ENCODE measurements at places on chromosomes 5 and 9.

DNA sequence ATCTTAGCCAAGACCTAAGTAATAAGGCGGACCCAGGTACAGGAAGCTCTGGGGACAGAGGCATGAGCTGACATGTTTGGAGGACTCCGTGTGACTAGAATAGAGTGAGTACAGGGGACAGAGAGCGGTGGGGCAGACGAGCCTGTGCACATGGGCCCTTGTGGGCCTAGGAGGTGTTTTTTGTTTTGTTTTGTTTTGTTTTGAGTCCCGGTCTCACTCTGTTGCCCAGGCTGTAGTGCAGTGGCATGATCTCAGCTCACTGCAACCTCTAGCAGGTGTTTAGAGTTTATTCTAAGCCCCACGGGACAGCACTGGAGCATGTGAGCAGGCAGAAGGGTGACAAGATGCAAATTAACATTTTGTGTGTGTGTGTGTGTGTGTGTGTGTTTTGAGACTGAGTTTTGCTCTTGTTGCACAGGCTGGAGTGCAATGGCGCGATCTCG, 3.1 kb upstream of the EEIG1 start:
- DNase-seq: peak; percentile 19

- DNase-seq: no peak
Observed at GRCh38 chr9:84567805-84568204, 101.7 kb upstream of the NTRK2 start.

GRCh38 chr5:75847561-75848021, 130.4 kb upstream of the POC5 start:
- no peak for DNase-seq

DNA sequence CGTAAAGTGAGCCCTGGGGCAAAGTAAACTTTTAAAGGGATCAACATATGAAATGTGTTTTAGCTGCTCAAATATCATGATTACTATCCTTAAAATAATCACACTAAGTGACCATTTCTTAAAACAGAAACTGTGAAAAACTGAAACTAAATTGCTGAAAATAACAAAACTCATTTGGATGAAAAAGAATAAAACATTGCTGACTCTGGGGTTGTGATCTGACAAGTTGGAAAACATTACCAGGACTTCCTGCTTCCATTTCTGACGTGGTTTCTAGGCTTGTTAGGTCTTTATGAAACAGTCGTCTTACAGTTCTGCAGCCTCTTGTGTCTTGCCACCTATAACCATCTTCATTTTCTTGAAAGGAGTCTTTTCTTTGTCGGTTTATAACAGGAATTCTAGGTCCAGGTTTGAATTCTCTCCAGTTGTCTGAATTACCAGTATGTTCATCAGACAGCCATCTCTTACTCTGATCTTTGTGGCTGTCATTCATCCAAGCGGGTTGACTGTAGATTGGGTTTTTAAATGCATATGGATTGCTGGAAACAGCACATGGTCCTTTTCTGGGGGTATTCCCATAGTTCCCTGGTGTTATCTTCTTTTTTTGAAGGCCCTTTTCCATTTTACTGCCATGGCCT, 1.7 kb downstream of the TUT7 start:
- DNase-seq: no peak

- DNase-seq: no peak
Observed at GRCh38 chr9:131259916-131260597, 16.3 kb downstream of the FAM78A start.

DNA sequence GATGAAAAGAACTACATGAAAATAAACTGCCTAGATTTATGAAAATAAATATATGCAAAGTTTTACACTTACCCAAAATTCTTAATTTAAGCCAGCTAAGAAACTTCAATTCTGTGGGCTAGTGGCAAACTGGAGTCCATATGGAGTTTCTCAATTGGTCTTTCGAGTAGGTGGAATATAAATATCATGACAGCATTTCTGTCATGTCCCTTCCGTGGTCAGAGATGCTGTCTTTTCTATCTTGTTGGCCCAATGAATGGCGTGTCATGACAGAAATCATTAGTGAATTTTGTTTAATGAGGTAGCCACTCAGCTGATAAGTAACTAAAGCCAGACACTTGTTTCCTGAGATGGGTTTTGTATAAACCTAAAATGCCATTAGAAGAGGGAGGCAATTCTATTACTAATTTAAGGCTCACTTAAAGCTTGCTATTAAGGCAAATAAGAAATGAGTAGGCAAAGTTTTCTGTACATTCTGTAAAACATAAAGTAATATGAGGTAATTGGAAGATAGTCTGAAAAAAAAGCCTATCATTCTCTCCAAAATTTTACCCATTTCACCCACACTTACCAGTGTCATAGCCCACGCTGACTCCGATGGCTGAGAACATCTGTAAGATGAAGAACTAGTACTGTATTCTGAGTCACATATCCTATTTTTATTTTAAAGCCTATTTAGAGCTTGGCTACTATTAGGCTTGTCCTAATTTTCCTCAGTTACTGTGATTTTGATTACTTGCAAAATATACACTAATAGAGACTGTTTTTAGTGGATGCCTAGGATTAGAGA, 419.3 kb upstream of the MEF2C start:
- DNase-seq: no peak

GRCh38 chr5:107372723-107373450, 297.9 kb downstream of the EFNA5 start:
- DNase-seq: no peak

GRCh38 chr5:16179511-16179935, at the start of gene MARCHF11:
Gene MARCHF11 (minus strand): TSS chr5:16179791. CDS start chr5:16179575, 216 bp downstream.
- no peak for DNase-seq

DNA sequence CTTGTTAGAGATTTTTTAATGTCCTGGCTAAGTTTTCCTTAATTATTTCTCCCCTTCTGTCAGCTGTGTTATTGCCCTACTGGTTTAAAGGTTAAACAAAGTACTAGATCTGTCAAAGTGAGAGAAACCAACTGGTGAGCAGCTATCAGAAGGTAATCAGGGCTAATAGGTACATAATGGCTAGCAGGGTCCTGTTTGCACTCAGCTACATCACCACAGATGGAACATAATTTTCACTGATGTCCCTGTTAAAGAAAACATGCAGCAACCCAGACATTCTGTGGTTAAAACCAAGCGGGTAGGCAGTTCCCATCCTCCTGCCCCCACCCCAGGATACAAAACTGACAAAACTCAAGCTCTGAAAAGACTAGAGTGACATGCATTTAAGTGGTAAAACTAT, 473.9 kb downstream of the NR2F1-AS1 start:
- DNase-seq: no peak

GRCh38 chr5:35665096-35665495, 47.4 kb downstream of the SPEF2 start:
- no peak for DNase-seq

DNA sequence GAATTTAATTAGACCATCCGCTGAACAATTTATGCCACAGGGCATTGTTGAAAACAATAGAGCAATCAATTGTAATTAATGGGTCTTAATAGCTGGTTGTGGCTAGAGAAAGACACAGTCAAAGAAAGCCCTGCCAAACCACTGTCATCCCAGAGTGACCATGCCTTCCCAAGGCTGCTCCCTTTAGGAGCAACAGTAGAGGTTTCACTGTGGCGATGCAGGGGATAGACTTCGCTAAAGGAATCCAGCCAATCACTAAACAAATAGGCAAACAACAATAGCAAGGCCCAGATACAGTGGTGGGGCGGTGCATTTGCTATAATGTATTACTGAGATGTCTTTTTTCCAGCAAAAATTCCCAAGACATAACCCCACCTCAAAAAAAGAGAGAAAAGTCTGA, 87.8 kb upstream of the SLC27A6 start:
- DNase-seq: no peak

DNA sequence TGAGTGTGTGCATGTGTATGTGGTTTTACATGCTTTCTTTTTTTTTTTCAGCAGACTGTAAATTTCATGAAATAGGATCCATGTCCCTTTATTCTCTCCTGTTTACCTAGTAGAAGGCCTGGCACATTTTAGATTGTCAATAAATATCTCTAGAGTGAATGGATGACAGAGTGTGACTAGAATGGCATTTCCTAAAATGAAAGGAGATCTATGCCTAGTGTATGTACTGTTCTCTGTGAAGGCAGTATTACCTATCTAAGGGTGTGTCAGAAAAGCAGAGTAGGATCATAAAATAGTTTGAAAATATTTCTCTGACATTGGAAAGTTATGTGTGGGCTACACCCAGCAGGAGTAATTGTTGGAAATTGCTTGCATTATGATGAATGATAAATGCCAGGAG, 1876.0 kb upstream of the C9orf72 start:
- no peak for DNase-seq

GRCh38 chr9:128481561-128481960, 23.0 kb upstream of the GLE1 start:
- no peak for DNase-seq

GRCh38 chr5:16554110-16554509, 62.7 kb downstream of the RETREG1 start:
- DNase-seq: no peak

DNA sequence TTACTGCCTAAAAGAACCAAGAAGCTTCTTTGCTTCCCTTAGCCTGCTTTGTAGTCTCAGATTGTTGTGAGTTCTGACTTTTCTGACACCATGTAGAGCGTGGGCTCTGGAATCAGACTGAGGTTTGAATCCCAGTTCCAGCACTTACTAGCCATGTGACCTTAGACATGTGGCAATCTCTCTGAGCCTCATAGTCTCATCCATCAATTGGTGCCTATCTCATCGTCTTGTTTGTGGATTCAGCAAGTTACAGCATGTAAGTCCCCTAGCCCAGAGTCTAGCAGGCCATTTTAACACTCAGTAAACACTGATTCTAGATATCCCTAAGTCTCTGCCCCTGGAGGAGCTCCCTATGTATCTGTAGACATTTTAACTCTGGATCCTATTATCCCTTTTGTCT, 94.7 kb downstream of the ANGPTL2 start:
- DNase-seq: no peak

GRCh38 chr9:129761293-129761900, 8.6 kb upstream of the PTGES start:
- peak; percentile 84 for DNase-seq

DNA sequence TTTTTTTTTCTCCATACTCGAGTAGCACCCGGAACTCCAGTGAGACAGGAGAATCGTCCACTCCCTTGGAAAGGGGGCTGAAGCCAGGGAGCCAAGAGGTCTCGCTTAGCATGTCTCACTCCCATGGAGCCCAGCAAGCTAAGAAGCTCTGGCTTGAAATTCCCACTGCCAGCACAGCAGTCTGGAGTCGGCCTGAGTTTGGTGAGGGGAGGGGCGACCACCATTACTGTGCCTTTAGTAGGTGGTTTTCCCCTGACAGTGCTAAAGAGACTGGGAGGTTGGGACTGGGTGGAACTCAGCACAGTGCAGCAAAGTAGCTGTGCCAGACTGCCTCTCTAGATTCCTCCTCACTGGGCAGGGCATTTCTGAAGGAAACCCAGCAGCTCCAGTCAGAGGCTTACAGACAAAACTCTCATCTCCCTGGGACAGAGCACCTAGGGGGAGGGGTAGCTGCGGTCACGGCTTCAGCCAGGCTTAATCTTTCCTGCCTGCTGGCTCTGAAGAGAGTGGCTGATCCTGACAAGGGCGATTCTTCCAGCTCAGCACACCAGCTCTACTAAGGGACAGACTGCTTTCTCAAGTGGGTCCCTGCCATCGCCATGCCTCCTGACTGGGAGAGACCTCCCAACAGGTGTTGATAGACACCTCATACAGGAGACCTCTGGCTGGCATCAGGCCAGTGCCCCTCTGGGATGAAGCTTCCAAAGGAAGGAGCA, 414.5 kb upstream of the ZNF608 start:
- no peak for DNase-seq

GRCh38 chr5:17425385-17426070, 72.5 kb upstream of the TAF11L2 start:
- no peak for DNase-seq

- DNase-seq: no peak
Observed at GRCh38 chr9:98491828-98492227, 216.9 kb downstream of the GABBR2 start.

DNA sequence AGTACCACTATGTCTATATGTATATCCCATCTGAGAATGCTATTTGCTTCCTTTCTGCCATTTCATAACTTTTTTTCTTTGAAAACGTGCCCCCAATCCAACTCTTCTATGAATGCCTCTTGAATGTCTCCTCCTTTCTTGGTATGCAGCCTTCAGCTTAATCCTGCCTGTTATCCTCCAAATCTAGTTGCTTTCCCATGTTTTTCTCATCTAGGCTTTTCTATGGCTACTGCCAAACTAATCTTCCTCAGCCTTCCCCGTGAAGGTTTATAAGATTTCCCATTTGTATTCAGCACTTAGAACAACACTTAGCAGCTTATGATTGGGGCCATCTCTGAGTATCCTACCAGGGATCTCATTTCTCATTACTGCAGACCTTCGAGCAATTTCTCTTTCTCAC, 2.5 kb downstream of the TGFBR1 start:
- no peak for DNase-seq

GRCh38 chr9:83334320-83334719, 203.9 kb downstream of the FRMD3 start:
- DNase-seq: peak; percentile 86

GRCh38 chr9:124769549-124770358, 1.4 kb downstream of the NR6A1 start:
- DNase-seq: peak; percentile 55

DNA sequence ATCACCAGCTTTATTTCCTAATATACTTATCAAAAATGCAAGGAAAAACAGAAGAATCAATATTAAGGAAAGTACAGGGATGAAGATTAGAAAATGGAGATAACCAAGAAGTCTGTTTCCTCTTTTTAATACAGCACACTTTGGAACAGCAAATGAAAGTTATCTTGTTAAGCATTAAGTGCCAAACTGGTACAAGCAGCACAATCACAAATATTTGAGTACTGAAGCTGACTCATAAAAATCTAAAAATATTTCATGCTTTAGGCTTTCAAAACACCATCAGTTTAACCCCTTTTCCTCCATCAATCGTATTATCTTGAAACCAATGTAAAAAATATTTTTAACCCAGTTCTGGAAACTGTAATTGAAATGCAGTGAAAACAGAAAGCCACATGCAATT, 2.7 kb downstream of the FBXW11 start:
- no peak for DNase-seq

- DNase-seq: no peak
Observed at GRCh38 chr5:14086261-14086660, 56.9 kb upstream of the TRIO start.

DNA sequence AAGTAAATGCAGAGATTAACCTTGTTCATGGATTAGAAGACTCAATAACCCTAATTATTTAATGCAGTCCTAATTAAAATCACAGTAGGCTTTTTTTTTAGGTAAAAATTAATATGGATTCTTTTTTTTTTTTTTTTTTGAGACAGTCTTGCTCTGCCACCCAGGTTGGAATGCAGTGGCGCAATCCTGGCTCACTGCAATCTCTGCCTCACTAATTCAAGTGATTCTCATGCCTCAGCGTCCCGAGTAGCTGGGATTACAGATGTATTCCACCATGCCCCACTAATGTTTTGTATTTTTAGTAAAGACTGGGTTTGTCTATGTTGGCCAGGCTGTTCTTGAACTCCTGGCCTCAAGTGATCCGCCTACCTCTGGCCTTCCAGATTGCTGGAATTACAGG, 40.6 kb downstream of the DENND4C start:
- DNase-seq: no peak

All from Right ventricle myocardium superior (tissue), 1 donor.